ENCODE measurements at places on chromosomes 13 and 19. TPM values are rescaled to one million over a fixed set of nuclear protein-coding genes. Genes with fewer than 3 reads are reported as not detected.

DNA sequence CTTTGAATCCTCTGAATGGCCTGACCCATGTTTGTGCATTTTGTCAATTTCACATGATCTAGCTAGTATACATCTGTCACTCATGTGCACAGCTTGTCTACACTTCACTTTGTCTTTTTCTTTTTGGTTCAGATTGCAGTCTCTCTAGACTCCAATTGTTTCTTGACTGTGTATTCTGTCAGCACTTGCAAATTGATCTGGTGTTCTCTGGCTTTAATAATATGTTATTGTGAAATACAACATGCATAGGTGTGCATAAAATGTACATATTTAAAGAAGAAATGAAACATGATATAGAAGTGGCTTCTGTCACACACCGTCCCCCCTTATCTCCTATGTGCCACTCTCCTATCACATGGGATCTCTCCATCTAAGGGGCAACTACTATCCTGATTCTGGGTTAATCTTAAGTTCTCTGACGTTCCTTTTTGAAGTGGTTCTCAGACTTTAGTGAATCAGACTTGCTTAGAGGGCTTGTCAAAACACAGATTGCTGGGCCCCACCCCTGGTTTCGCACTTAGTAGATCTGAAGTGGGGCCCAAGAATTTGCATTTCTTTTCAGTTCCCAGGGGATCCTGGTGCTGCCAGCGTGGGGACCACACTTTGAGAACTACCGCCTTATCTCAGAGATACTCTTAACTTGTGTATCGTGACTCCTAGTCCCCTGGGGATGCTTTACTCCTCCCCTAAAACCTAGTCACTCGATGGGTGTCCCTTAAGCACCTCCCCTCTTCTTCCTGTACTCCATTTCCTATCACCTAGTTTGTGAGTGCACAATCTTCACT is 5.8 kb downstream of the KRTDAP start:
- no peak for DNase-seq

GRCh38 chr13:113273851-113274590 is 23.0 kb upstream of the LAMP1 start:
- no peak for DNase-seq

DNA sequence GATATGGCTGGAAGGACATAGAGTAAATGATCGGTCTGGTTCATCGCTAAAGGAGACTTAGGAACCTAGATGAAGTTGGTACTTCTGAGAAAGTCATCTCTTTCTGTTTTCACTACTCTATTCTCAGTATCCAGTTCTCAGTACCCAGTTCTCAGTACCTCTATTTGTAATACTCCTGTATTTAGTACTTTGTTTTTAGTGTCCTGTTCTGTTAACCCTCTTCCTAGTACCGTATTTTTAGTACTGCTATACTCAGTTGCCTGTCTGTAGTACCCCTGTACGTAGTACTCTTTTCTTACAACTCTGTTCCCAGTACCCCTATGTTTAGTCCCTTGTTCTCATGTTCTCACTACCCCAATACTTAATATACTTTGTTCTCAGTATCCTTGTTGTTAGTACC is 1.2 kb downstream of the RFXAP start:
- DNase-seq, result no peak

DNA sequence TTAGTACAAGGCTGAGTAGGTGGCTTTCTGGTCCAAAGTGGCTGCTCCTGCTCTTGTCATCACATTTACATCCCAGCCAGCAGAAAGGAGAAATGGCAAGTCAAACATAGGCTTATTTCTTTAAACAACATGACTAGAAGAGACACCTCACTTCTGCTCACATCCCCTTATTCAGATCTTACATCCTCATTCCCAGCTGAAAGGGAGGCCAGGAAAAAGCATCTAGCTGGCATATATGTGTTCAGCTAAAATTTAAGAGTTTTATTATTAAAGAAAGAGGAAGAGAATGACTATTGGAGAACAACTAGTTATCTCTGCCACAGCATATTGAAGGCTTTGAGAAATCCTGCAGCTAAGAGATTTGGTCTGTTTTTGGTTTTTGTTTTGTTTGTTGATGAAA is 34.1 kb downstream of the RGCC start:
- DNase-seq, result no peak

DNA sequence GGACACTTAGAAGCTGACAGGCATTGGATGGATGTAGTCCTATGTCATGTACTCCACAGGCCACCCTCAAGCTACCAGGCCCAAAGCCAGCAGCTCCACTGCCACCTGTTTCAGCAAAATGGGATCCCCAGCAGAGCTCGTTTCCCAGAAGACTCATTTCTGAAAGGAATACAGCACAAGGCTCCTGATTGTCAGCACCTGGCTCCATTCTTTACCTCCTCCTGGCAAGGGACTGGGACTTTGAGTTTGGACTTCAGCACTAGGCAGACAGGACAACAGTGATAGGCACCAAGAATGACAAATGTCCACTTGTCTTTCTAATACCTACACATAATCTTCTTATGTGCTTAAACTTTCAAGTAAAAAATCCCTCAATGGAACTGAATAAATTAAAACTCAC is 150.4 kb upstream of the RXFP2 start:
- DNase-seq, result no peak

GRCh38 chr13:95677564-95678266 is 776 bp downstream of the DNAJC3 start:
- DNase-seq, result no peak

- DNase-seq, result no peak
Measured at GRCh38 chr13:51564252-51564651, 20.0 kb upstream of the WDFY2 start.

DNA sequence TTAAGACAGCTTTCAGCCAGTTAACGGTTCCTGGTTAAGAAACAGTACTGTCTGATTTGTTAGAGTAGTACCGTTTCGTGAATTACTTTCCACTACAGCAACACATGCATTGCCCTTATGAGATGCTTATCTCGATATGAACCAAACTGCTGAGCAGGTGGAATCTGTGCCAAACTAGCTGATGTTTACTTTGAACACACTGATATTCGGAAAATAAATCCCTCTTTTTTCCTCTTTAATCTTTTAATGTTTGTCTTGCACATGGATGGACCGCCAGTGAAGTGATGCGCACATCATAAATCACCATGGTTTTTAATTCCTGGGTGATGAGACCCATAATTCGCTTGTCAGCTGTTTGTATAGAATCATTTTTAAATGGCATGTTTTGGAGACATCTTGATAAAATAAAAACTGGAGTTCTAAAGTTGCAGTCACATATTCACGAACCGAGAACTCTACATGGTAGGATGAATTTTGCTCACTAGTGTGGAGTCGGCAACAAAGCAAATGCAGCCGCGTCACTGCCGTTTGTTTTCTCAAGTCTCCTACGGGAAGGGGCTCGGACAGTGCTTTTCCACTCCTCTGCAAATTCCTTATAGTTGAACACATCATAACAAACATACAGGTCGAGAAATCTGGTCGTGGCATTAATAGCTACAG is 1.1 kb downstream of the GJA3 start:
- no peak for DNase-seq

DNA sequence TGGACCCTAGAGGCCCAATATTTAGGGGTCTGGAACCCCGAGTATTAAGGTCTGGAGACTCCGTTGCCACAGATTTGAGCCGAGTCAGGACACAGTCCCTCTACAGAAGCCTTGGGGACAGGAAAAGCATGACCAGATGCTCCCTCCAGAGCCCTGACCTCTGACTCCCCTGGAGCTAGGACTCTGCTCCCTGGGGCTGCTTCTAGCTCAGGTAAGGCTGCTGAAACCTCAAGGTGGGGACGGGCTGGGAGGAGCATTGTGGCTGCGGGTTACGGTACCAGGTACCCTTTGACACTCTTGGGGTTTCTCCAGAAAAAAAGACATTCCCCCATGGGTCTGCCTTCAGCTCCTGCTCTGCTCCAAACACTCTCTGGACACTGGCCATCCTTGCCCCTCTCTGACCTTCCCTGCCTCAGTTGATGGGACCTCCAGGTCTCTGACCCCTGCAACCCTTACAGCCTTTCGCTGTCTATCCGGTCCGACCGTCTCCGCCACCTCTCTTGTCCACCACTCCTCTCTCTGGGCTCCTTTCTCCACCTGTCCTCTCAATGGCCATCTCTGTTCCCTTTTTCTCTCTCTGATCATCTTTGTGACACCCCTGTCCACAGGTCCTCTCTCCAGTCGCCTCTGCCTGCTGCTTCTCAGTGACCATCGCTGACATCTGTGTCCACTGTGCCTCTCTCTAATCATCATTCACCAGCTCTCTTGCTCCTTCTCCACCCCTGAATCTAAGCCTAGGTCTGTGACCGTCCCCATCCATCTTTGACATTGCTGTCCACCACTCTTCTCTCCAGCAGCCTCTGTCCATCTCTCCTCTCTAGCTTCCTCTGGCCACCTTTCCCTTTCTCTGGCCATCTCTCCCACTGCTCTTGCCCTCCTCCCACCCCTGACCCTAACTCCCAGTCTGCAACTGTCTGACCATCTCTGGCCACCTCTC is 1.4 kb downstream of the LRFN3 start:
- no peak for DNase-seq

DNA sequence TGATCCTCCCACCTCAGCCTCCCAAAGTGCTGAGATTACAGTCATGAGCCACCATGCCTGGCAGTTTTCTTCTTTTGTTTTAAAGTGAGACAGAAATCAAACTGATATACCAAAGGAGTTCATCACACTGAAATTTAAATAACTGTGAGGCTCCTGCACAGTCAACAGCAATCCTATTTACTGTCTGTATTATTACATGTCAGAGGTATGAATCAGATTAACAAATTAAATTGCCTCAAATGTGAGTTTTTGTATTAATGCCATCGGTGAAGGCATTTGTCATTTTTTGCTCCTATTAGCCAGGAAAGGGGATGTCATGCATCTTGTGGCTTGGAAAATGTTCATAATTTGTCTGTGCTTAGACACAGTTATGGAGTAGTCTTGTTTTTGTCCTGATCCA is 20.4 kb downstream of the DCT start:
- no peak for DNase-seq

DNA sequence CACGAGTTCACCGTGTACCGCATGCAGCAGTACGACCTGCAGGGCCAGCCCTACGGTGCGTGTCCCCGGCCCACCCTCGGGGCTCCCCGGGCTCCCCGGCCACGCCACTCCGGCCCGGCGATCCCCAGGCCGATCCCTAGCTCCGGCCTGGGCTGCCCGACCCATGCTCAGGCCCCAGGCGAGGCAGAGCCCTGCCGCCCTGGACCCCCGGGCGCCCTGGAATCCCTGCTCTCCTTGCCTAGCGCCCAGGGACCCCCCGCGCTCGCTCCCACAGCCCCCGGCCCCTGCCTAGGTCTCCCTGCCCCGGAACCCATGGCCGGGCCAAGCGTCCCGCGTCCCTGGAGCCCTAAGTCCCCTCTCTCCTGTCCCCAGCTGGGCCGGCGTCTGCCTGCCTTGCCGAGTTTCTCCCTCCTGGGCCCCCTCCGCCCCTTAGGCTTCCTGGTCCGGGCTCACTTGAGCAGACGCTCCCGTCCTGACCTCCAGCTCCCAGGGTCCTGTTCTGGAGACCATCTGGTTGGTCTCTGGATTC is 494 bp downstream of the NCLN start:
- no peak for DNase-seq

Gene C13orf42
- polyA plus RNA-seq, result not detected

- no peak for DNase-seq
Measured at GRCh38 chr13:48593536-48593935, 60.2 kb upstream of the CYSLTR2 start.

DNA sequence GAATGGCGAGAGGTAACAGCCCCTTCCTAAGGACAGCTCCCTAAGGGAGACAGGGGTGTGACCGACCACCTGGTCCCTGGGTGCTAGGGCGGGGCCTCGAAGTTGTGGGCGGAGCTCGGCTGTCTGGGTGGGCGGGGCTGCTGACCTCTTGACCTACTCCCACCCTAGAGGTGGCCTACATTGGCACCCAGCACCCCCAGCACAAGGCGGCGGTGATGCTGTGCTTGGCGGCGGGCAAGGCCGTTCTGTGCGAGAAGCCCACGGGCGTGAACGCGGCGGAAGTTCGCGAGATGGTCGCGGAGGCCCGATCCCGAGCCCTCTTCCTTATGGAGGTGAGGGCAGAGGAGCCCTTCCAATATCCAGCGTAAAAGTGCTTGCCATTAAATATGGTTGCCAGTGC is 2.4 kb downstream of the DHDH start:
- no peak for DNase-seq
